ENCODE measurements at places on chromosomes 3 and 15.

DNA sequence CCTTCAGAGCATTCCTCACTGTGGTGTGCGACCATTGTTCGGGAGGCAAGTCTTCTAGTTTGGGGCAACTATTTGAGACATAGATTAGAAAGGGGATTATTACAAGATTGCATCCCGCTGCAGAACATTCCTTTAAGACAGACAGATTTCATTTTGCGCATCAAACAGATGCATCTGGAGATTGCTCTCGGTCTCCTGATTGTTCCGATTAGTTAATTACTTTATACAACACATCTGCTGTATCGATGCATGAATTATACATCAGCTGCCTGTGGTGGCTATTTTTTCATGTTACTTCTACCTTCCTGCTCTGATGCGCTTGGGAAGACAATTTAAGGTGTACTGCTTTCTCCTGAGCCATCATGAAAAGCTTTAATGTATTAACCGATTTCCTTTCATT is 10.0 kb downstream of the SATB1 start:
- DNase-seq = no peak

- no peak for DNase-seq
Observed at GRCh38 chr15:67195305-67195704, 59.2 kb downstream of the AAGAB start.

- DNase-seq = no peak
Observed at GRCh38 chr3:130821806-130822205, 72.1 kb upstream of the ATP2C1 start.

DNA sequence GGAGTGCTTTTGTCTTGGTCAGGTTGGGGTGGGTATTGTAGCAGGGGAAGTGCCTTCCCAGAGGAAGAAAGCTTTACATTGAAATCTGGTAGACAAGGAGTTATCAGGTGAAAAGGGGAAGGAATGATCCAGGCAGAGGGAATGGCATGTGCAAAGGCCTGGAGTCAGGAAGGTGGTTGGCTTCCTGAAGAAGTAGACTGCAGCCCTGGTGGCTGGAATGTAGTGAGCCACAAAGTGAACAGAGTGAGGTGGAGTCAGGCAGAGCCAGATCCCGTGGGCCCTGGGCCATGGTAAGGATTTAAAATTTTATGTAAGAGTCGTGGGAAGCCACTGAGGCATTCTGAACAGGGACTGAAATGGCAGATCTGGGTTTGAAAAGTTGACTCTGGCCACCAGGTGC is 58.3 kb downstream of the RAB11A start:
- DNase-seq = no peak

- DNase-seq = no peak
Observed at GRCh38 chr3:123018683-123019082, 8.9 kb downstream of the SEMA5B start.

- no peak for DNase-seq
Observed at GRCh38 chr3:41580274-41580959, 381.1 kb downstream of the CTNNB1 start.

DNA sequence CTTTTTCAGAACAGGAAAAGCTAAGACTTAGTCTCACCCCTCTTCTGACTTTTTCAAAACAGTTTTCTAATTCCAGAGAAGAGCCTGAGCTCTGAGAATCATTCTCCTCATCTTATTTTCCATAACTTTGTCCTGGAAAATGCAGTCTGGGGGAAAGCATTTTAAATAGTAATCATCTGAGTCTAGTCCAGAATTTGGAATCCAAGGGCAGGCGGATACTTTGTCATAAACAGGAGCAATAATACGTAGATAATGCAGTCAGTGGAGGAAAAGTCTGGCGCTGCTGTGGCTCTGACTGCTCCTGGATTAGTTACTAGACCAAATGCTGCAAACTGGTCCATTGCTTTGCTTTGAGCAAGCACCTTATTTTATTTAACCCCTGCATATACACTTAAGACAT is 285.0 kb downstream of the THSD4 start:
- no peak for DNase-seq

DNA sequence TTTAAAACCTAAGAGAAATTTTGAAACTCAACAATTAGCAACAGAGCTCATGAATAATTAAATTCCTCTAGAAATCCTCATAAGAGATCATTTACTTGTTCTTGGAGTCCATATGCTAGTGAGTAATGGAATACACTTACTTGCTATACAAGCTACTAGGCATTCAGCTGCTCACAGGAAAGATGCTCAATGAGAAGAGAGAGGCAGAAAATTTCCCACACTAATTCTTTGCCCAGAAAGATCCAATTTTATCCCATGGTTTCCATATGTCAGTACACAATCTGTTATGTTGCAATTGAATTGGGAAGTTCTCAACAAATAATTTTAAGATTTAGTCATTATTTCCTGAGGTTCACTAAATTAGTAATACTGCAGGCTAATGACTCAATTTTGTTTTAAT is 310.4 kb downstream of the RYR3 start:
- DNase-seq = no peak

GRCh38 chr3:171996178-171996817 is 43.1 kb upstream of the FNDC3B start:
- DNase-seq = no peak

DNA sequence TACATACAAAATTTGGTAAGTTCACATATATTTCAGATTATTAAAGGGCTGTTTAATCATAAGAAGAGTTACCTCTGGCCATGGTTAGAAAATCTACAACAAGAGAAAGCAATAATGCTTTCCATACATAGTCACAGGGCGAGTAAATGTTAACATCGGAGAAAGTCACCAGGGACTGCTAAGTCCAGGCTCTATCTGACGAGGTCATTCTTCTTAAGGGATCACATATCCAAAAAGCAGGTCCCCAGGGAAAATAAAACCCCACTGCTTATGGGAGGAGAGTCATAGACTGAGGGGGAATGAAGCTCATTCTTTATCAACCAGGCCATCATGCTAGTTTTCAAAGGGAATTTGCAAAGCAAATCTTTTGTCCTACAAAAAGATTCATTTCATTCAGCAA is 3.1 kb downstream of the PCYT1A start:
- no peak for DNase-seq

All from NCI-H774 (cell line).